CD4-positive, alpha-beta T cell treated with Interleukin-15 for 4 hours (primary cell): ENCODE measurements at places on chromosomes 4 and X.

- no peak for DNase-seq
Measured at GRCh38 chrX:40298572-40299479, 201.1 kb upstream of the BCOR start.

DNA sequence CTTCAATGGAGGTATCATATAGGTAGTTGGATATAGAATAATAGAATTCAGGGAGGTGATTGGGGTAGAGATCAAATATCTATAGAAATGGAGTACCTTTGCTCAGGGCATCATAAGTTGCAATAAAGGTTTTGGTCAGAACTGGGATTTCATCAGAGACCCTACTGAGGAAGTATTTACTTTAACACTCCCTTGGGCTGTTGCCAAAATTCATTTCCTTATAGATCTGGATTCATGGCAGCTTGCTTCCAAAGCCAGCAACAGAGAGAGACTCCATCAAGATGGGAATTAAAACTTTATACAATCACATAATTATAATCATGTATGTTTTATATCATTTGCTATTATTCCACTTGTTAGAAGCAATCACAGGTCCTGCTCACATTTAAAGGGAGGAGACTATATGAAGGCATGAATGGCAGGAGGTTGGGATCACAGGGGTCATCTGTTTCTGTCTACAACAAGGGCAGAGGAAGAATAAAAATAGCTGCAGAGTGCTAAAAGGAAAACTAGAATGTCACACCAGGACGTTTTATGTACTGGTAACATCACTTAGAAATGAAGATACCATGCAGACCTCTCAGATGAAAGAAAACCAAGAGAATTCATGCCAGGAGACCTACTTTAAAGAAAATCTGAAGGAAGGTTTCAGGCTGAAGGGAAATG, 902.1 kb upstream of the LCORL start:
- DNase-seq, result no peak

GRCh38 chr4:74111990-74112389, 13.0 kb upstream of the CXCL2 start:
- no peak for DNase-seq

DNA sequence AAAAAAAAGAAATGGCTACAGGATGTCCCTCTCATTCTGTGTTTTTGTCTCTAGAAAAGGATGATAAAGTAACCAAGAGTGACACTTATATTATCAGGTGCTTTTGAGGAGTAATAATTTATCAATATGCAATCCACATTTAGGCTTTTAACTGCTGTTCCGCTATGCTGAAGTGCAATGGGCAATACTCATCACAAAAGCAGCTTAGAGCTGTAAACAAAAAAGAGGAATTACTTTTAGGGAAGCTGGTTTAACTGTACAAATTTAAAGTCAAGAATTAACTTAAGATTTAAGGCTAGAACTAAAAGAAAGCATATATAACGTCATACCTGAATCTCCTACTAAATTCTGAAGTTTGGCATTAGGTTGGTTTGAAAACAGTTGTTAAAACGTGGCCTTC, 93.5 kb upstream of the DDX3X start:
- DNase-seq, result no peak

DNA sequence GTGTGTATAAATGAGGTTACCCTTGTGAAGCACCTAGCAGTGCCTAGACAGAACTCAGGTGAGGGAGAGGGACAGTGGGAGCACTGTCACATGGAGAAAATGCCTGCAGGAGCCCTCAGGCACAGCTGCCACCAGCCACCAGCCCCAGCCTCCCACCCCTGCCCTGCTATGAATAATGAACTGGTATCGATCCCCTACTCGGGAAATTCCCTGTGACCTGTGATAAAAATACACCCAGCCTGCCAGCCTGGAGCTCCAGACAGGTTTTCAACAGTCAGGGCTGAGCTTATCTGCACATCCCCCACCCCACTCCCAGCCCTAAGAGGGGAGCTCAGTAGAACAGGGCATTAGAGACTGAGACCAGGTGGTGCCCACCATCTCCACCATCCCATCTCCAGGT, 159.6 kb upstream of the PJA1 start:
- no peak for DNase-seq

DNA sequence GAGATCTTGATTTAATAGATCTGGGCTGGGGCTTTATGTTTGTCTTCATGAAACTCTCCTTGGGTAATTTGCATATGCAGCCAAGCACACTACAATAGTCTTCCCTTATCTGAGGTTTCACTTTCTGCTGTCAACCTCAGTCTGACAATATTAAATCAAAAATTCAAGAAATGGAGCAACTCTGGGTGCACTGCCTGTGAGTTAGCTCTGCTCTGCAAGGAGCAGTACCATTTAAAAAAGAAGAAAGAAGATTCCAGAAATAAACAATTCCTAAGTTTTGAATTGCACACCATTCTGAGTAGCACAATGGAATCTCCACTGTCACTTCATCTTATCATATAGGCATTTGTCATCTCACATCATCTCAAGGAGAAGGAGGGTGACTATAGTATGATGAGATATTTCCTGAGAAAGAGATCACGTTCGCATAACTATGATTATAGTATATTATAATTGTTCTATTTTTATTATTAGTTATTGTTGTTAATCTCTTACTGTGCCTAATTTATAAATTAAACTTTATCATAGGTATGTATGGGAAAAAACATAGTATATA, 9.4 kb downstream of the FNIP2 start:
- DNase-seq, result peak; percentile 7

DNA sequence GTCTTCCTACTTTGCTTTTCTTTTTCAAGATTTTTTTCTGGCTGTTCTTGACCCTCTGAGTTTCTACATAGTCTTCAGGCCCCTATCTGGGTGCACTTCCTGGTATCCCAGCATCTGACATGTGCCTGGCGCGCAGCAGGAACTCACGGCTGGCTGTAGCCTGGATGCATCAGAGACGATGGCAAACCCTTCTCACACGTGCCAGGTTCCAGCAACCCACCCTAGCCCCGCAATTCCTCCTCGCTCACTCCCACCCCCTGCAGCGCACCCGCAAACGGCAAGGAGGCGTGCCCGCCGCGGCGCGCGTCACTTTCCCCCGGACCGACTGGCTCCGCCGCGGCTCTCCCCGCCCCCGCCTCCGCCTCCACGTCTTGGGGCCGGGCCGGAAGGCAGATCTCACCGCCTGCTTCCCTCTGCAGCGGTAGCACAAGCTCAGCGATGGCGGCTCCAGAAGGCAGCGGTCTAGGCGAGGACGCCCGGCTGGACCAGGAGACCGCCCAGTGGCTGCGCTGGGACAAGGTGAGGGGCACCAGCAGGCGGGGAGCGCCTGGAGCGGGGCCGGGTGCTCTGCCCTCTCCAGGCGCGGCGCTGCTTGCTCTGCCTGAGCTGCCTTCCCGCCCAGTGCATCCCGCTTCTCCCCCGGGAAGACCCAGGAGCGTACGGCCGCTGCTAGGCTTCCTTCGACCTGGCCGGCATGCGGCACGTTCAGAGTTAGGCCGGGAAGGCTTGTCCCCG, at the start of gene PGM2:
Gene PGM2, plus strand, starts transcription at position 392 of the 735 bp plus-strand sequence. Its CDS starts 47 bp downstream, at position 439.
- peak; percentile 84 for DNase-seq

- no peak for DNase-seq
Measured at GRCh38 chr4:37138789-37139188, 105.8 kb upstream of the NWD2 start.
